ENCODE measurements at places on chromosomes 13 and 19.
A peak's percentile ranks its signal among the peaks of the same experiment; 100 is the strongest.

DNA sequence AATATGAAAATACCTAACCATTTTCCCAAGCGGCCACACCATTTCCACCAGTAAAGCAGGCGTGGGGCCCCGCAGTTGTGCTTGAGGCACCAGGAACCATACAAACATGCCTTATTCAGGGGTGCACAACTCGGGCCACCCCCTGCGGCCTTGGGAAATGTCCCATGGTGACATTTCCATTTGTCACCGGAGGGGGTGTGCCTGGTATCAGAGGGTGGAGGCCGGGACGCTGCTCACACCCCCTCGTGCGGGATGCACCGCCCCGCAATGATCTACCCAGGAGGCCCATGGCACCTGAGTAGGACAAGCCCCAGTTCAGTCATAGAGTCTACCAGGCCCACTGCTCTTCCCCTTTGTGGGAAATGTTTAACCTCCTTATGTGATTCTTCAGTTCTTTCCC lies 218.8 kb downstream of the TEX29 start:
- no peak for DNase-seq

DNA sequence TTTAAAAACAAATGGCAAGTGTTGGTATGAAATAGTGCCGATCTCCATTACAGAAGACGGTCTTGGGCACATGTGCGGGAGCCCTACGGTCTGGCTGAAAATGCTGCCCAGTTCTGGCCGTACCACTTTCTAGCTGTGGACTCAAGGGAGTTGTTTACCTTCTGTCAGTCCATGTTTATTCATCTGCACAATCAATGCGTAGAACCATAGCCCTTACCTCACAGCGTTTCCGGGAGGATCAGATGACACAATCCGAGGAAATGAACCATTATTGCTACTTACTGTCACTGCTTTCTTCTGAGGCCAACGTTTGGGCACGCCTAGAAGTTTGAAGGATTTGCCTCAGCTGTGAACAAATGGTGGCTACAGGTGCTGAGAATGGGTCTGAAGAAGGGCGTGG lies 31.2 kb downstream of the GADD45B start:
- DNase-seq, result peak; percentile 24

GRCh38 chr19:40445780-40446262 lies 1.7 kb upstream of the SERTAD3 start:
- DNase-seq, result no peak

- DNase-seq, result no peak
Observed at GRCh38 chr13:21948769-21949474, 278.0 kb downstream of the FGF9 start.

DNA sequence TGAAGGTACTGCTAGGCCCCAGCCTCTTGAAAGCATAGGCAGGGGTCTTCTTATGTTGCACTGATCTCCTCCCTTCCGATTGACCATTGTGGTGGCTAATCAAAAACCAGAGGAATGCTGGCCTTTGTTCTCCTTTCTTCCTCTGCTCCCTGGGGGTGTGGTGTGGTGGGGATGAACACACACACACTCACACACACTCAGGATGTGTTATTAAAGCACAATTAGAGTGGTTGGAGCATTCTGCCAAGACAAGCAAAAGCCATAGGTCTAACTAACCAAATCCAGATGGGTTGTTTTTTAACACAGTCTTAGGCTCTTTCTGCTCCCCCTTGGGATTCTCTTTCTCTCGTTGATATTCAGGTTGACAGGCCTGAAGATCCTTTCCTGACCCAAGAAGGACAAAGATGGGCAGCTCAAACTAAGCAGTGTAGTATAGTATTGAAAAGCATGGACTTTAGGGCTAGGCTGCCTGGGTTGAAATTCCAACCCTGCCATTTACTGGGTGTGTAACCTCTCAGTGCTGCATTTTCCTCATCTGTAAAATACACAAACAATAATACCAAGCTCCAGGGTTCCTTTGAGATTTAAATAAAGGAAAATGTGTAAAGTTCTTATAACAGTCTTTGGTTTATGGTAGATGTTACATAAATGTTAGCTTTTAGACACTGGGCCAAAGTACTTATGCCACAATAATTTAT lies 25.5 kb upstream of the DGKH start:
- no peak for DNase-seq

DNA sequence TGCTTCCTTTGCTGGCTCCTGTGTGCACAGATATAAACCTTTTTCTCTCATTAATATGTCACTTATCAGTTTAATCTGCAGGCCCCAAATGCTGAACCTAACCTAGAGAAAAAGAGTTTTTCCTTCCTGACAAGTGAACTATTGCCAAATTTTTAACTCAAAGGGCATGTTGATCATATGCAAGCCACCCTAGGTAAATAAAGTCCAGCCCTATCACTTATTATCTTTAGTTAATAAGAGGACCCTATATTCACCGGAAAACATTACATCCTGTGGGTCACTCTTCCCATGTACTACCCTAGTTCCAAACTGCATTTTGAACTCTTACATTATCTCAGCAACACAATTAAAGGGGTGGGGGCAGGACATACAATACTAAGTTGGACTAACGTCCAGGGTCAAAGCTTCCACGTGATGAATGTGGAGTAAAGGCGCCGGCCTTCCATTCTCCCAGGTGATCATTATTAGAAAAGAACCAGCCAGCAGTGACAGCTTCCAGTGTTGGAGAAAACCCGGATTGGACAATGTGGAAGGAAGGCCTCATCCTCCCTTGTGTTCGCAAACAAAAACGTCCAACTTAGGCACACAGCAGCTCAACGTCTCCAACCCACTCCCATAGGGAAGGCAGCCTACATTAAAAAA lies 86.6 kb downstream of the STK24 start:
- no peak for DNase-seq

GRCh38 chr19:55913643-55914268 lies 18.4 kb downstream of the NLRP13 start:
- no peak for DNase-seq

- no peak for DNase-seq
Observed at GRCh38 chr13:113458253-113459065, 5.2 kb upstream of the ADPRHL1 start.

DNA sequence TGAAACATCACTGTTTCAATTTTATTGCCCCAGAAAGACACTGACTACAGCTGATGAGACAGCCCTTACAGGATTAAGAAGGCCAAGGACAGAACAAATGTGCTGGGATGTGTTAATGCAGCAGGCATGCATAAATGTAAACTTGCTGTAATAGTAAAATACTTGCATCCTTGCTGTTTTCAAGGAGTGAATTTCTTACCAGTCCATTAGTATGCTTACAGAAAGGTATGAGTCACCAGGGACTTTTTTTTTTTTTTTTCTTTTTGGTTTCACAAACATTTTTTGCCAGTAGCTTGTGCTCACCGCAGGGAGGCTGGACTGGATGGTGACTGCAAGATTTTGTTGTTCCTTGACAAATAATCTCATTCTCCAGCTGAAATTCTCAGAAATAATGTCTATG lies 55.1 kb downstream of the GPR180 start:
- DNase-seq, result no peak

- DNase-seq, result no peak
Observed at GRCh38 chr13:72696579-72696978, 30.9 kb downstream of the MZT1 start.

DNA sequence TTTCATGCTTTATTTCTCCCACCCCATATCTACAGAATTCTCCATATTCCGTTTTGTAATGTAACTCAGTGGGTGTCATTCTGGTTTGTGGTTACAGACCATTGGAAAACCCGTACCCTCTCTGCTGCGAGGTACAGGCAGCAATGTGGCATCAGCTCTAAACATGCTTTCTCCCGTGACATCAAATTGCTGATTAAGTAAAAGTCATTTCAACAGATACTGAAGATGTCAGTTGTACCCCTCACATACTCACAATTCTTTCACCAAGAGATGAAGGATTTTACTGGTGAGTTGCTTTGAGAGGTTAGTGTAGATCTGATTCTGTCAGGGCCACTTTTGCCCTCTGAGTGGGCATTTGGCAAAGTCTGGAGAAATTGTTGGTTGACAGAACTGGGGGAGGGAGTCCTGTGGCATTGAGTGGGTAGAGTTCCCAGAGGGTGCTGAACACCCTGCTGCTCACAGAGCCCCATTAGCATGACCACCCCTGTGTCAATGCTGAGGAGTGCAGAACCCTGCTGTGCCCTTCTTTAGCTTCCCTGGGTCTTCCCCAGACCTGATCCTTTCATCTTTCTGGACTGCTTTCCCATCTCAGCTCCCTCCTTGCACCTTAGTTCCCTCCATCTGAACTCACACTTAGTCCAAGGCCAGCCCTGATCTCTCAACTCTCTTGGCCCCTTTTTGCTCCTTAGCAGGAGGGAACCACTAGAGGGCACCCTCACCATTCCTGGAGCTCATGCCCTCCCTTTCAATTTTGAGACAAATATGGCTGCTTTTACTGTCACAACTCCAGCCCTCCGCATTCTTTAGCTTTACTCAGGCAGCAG lies 39.9 kb upstream of the CEACAM8 start:
- peak; percentile 40 for DNase-seq

DNA sequence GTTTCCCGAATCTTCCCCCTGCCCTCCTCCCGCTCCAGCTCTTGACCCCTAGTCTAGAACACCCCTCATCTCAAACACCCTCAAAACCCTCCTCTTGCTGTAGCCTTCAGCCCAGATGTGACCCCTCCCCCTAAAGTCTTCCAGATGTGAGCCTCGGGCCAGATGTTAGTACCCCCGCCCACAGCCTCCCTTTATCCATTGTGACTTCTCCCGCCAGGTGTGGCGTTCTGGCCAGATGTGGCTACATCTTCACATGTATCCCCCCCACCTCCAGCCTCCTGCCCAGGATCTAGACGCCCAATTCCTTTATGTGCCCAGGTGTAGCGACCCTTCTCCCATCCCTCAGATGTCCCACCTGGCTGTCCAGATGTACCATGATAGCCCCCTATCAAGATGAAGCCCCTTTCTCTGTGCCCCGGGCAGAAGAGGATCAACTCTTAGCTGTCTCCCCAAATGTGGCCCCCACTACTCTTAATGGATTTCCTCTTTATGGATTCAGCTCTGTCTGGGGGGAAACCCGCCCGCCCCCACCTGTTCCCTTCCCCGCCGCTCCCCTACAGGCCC lies 517 bp upstream of the LTBP4 start:
- no peak for DNase-seq

DNA sequence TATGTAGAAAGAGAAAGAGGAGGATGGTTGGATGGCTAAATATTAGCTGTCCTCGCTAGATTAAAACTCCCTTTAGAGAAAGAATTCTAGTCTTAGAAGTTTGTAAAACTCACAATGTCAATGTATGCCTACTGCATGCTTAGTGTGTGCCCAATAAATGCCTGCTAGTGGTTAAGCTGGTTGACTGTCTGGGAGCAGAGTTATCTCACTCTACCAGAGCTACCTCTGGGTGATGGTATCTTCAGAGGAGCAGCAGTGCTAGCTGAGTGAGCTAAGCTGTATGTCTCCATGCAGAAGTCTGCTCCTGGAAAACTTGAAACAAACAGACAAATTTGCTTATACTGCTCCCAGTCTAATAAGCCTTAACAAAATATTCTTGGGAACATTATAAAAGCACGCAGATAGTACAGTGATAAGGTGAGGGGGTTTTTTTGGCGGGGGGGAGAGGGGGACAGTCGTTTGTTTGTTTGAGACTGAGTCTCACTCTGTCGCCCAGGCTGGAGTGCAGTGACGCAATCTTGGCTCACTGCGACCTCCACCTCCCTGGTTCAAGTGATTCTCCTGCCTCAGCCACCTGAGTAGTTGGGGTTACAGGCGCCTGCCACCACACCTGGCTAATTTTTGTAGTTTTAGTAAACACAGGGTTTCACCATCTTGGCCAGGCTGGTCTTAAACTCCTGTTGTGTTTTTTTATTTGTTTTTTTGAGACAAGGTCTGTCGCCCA lies 202.8 kb upstream of the TSC22D1 start:
- DNase-seq, result no peak

GRCh38 chr19:40754611-40755247 lies 3.7 kb downstream of the SNRPA start:
- DNase-seq, result peak; percentile 75
